ENCODE measurements at places on chromosomes 5 and 9. TPM values are rescaled to one million over a fixed set of nuclear protein-coding genes. Genes with fewer than 3 reads are reported as not detected.

Gene TMC1
- total RNA-seq = not detected

GRCh38 chr9:130627051-130627450, 37.3 kb upstream of the PRDM12 start:
- DNase-seq = no peak

GRCh38 chr9:108844391-108844790, 11.4 kb downstream of the ACTL7B start:
- no peak for DNase-seq

DNA sequence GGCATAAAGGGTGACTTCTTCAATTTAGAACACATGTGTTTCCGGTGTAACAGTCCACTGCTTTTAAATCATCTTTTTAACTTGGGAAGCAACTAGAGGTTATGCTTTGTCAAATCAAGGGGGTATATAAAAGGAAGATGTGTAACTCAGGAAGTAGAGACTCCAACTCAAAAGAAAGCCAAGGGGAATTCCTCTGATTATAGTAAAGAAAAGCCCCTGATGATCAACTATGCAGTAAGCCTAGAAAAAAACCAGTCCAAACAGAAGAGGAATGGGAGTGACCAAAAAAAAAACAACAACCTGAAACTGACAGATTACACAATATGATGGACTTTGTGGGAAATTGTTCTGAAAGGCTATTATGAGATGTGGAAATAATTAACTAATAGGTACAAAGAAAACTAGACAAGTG, 90.3 kb downstream of the AK8 start:
- no peak for DNase-seq

Gene PROP1
- total RNA-seq = not detected

Data from H4 (cell line).